ENCODE measurements at places on chromosomes 4 and X.

- DNase-seq = no peak
These were observed 25.9 kb downstream of the SMIM31 start for GRCh38 chr4:164779811-164780216.

- no peak for DNase-seq
These were observed 100.7 kb upstream of the ZDHHC15 start for GRCh38 chrX:75623535-75623934.

DNA sequence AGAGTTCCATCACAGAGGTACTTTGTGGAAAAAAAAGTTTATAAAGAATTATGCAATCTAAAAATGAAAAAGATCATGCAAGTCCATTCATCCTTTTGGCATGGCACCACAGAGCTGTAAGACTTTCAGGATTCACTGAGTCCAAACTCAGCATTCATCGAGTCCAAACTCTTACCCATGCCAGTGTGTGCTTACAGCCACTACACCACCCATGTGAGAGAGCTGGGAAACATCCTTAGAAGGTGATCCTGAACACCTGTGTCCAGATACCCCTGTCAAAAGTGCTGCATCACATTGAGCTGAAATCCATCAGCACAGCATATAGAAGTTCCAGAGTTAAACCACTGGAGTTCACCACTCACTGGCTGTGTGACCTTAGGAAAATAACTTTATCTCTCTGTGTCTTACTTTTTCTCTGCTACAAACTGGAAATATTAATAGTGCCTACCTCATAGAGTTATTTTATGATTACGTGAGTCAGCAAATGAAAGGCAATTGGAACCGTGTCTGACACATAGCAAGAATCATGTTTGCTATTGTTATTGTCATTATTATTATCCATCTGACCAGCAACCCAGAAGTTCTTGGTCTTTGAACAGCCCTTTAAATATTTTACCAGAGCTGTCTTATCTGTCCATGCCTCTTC is 115.0 kb upstream of the FTHL17 start:
- no peak for DNase-seq

DNA sequence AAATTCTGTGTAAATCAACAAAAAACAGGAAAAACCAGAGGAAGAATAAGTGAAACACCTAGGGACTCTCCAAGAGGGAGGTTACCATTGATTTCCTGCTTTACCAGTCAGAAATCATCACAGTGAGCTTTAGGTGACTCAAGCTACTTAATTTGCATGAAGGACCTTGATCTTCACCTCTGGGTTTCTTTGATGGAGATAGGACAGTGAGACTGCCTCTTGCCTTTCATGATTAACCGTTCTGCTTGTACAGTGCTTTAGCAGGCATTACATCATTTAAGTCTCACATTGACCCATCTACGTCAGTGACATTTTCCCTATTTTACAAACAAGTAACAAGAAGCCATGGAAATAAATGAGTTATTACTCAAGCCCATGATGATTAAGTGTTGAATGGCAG is 3.4 kb upstream of the GK start:
- no peak for DNase-seq

GRCh38 chr4:138310498-138310897 is 68.3 kb upstream of the SLC7A11 start:
- no peak for DNase-seq

DNA sequence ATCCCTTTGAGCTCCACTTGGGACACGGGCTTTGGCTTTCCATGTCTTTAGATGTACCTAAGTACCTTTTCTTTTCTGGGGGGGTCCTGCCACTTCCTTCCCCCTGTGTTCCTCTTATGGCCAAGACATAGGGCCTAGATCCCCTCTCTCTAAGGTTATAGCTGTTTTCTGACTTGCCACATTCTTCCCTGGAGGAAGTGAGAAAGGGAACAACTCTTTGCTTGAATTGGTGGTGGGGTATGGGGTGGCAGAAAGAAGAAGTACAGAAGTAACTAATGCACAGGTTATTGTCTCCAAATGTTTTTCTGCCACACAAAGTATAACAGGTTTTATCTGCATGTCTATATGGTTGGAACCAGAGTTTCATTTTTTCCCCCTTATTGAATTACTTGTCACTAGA is 29.7 kb upstream of the DIPK2B start:
- DNase-seq = no peak
